Hepatocyte (in vitro differentiated cells): ENCODE measurements at places on chromosomes 3 and 15. TPM values are rescaled to one million over a fixed set of nuclear protein-coding genes. Genes with fewer than 3 reads are reported as not detected.

PLCH1 gene
- 4.2 and 5.8 TPM in 2 replicates for total RNA-seq

USP4 gene
- 14.4 and 20.1 TPM in 2 replicates for total RNA-seq

BTBD1 gene
- total RNA-seq = 91.0 and 93.0 TPM in 2 replicates

DNA sequence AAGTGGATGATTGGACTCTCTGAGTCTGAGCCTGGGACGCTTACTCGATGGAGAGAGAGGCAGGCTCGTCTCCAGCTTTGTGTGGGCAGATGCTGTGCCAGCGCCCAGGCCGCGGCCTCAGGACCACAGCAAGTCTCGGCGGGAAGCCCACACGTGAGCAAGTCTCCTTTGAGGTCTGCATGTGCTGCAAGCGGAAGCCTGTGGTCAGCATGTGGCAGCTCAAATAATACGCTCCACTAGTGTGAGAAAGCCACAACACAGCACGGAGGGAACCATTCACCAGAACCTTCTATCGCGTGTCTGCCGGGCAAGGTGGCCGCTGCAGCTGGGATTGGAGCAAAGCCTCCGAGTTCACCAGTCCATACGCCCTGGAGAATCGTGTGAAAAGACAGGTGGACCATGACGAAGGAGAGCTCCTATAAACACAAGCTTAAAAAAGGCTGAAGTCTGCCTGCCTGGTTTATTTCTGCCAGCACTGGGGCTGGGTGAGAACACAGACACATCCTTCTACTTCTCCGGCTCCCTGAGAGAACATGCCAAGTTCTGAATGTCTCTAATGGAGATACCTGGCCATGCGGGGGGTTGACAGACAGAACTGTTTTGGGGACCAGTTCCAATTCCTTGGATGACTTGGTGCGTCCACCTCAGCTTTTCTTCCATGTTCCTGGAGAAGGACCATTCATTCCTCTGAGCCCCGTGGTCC is 82.0 kb upstream of the LRIG1 start:
- DNase-seq = no peak
